ENCODE measurements at places on chromosomes 12 and 14. TPM values are rescaled to one million over a fixed set of nuclear protein-coding genes. Genes with fewer than 3 reads are reported as not detected.

The GLIPR1L2 gene
- not detected for total RNA-seq

The CRIP2 gene
- 172 TPM for total RNA-seq

The L3HYPDH gene
- 37.3 TPM for total RNA-seq

The ITGB7 gene
- 0.35 TPM for total RNA-seq

The TPPP2 gene
- not detected for total RNA-seq

The SLIRP gene
- 399 TPM for total RNA-seq

The AQP6 gene
- not detected for total RNA-seq

The SMIM41 gene
- not detected for total RNA-seq

The PTPRQ gene
- total RNA-seq = 0.01 TPM

The CCDC177 gene
- total RNA-seq = not detected

The SRSF5 gene
- 369 TPM for total RNA-seq

The NGB gene
- not detected for total RNA-seq

The DYNLL1 gene
- 634 TPM for total RNA-seq

The WDHD1 gene
- total RNA-seq = 17.0 TPM

Measured in A549 treated with ZK216348 at 1 μM for 4 hours (cell line).